Thyroid gland (tissue), 4 donors: ENCODE measurements at places on chromosomes 7 and 10.

DNA sequence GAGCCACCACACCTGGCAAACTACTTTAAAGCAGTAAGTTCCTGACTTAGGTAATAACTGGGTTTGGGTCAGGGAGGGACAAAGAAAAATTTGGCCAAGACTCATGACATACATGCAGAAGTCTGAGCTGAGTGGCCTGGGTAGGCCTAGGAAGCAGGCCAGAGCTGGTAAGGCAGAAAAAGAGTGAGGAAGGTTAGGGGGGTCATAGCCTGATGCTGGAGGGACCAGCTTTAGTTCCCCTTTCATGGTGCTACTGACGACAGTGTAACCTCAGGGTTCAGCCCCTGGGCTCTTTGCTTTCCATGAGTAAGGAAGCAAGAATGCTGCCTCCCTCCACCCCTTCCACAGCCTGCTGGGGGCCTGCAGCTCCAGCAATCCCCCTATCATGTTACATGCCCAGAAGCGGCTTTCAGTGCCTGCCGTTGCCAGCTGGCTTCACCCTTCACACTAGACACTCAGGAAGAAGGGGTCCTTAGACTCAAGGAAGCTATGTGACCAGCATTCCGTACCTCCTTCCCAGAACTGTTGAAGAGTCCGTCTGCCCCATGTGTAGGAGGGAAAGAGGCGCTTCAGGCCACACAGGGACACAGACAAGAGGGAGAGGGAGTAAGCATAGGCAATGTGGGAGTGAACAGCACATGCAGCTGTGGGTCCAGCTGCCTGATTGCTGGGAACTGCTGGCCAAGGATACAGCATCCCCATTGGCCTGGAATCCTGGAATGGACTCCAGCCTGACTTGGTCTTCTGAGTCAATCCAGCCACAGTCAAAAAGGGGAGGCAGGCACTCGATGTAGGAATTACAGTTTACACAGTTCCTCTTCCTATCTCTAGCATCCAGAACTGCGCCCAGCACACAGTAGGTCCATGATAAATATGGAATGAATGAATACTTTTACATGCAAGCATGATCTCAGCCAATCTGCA lies 4.1 kb upstream of the PLAU start:
- DNase-seq = peak; percentile 30

DNA sequence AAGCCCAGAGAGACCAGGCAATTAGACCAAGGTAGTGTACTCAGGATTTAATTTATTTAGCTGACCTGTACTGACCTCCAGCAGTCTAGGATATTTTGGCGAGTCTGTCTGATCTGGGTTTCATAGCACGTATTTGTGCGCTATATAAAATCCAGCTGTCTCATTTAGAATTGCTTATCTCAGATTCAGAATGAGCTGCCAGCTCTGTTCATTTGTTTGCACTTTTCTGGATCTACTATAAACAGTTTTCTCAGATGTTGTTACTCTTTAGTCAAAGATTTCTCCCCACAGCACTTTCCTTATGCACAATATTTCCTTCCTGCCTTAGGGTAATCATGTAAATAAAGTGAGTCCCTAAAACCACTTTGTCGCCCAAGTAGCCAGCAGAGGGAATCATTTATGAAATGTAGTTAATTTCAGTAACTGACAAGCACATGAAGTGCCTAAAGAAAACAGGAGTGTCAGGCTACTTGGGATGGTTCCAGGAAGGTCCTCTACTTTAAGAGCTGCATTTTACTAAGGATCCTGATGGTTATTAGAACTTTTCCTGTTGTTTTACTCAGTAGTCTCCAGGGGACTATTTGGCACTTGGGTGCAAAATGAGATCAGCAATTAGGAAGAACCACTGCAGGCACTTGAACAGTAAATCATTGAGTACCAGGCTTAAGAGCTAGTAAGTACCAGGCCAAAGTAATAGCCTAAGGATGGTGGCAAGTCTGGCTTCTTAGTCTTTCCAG lies 226.4 kb downstream of the TWIST1 start:
- DNase-seq = peak; percentile 20

- no peak for DNase-seq
Observed at GRCh38 chr7:23709081-23709750, 803 bp upstream of the STK31 start.

- DNase-seq = no peak
Observed at GRCh38 chr7:112018305-112019030, 187.7 kb downstream of the DOCK4 start.

DNA sequence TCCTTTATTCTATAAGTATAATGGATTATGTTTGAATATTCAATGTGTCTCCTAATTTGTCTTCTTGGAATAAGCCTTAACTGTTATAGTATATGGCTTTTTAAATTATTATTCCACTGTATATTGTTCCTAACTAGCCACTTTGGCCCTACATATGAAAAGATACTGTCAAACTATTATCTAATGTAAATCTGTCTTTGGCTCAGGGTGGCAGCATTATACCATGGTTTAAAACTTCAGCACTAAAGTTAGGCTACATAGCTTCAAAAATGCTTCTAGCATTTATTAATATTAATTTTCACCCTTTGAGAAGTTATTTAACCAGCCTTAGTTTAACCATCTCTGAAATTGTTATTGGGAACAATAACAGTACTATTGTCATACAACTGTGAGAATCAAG lies 543.1 kb upstream of the MBL2 start:
- no peak for DNase-seq
